Stimulated activated CD8-positive, alpha-beta memory T cell treated with anti-CD3 and anti-CD28 coated beads, Interleukin-4, amount 100 ng/mL, for 1 hour (primary cell): ENCODE measurements at places on chromosomes 11 and 22.

GRCh38 chr22:49976439-49977175, 16.0 kb downstream of the PIM3 start:
- no peak for DNase-seq

- DNase-seq: no peak
Observed at GRCh38 chr22:27984001-27984695, 65.1 kb upstream of the PITPNB start.

GRCh38 chr11:9250139-9250582, 15.0 kb downstream of the DENND5A start:
- DNase-seq: no peak

GRCh38 chr11:117614728-117615127, 182.3 kb downstream of the DSCAML1 start:
- no peak for DNase-seq

- DNase-seq: no peak
Observed at GRCh38 chr11:45525393-45525792, 140.0 kb downstream of the CHST1 start.

DNA sequence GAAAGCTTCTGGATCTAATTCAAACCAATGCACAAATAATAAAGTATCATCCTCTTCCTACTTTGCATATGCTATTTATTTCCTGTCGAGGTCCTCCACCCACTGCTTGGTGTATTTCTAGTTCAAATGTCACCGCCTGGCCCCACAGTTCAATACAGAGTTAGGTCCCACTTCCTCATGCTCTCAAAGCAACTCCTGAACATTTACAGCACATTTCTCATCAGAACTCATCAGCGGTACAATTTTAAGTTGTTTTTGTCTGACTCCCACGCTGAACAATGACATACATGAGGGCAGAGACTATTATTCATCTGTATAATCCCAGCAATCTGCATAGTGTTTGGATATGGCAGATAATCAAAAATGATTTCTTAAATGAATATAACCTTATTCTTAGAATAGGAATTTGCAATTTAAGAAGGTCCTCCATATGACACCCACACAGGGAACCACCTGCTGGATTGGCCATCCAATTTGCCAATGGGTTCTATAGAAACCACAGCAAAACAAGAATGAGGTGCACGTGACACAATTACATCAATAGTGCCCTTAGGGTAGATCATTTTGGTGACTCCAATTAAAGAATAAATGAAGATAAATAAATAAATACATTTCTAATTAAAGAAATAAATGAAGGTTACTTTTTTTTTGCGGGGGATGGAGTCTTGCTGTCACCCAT, 54.2 kb downstream of the SLC25A17 start:
- no peak for DNase-seq

DNA sequence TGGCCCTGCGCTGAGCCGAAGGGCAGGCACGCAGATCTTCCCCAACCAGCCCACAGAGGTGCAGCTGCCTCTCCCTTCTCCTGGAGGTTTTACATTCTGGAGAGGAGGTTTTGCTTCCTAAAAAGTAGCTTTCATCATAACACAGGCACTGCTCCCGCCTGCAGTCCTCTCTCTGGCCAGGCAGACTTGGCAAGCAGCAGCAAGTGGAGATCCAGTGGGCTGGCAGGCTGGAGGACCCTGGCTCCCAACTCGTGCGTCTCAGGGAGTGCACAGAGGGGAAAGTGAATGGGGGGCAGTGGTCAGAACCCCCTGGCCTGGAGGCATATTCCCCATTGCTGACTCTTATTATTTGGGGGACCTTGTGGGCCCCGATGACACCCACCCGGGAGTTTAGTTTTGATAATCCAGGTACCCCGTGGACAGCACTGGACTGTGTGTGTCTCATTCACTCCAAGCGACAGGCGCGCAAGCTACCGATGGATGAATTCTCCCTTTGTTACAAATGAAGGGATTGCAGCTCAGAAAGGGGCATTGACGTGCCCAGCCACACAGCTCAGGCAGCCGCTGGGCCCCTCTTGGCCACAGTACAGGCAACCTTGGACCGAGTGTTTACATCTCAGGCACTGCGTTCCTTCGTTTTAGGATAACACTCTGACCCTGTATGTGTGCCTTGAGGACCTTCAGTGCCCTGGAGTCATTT, 1223.9 kb downstream of the BRD1 start:
- no peak for DNase-seq

DNA sequence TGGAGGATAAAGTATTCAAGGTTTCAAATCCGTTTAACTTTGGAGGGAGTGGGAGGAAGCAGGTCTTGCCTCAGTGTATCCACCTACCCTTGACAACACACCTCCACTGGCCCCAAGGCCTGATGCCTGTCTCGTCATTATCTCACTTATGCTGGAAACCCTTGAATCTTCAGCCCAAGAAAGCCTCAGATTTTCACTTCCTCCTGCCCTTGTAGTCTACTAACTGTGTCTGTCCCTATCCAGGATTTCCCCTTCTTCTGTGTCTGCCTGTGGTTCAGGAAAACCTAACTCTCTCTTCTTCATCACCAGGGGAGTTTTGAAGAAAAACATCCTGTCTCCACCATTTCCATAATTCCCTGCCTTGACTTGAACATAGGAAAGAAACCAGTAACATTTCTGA, 56.1 kb downstream of the SYT9 start:
- DNase-seq: no peak

GRCh38 chr22:28222976-28223745, 304.1 kb upstream of the PITPNB start:
- DNase-seq: no peak

DNA sequence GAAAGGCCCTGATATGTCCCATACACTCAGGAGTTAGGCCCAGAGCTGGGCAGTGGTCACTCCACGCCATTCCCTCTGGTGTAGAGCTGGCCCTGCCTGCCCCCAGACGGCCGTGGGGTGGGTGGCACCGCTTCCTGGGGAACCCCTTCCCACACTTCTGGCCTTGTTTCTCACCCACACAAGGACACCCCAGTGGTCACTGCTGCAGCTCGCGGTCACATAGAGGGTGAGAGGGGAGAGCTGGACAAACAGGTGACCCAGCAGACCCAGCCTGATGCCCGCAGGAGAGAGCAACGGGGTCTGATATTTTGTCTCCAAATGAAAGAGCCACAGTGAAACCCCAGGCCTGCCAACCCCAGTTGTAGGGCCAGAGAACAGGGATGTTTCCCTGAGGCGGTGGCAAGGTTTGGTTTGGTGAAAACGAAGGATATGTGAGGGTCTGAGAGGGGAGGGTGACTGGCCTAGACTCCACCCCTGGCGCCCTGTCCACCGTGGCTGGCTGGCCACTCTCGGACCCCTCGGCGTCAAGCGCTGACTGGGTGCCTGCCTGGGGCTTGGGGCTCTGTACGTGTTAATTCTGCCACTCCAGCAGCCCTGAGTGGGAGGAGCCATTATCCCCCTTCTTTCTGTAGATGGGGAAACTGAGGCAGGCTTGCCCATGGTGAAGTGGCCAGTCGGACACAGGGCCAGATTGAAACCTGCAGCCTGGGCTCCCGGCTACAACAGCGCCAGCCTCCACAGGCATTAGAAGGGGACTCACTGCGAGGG, 71.0 kb upstream of the PPARA start:
- DNase-seq: no peak

GRCh38 chr11:20026629-20027555, 133.4 kb downstream of the DBX1 start:
- no peak for DNase-seq

- no peak for DNase-seq
Observed at GRCh38 chr11:12784445-12784844, 110.2 kb downstream of the TEAD1 start.

GRCh38 chr22:17788528-17789378, 14.5 kb upstream of the BID start:
- no peak for DNase-seq

GRCh38 chr11:132123854-132124835, 753.7 kb downstream of the NTM start:
- DNase-seq: no peak
